ENCODE measurements at places on chromosomes 11 and 22.

GRCh38 chr11:41289408-41289807 lies 170.0 kb downstream of the LRRC4C start:
- DNase-seq: no peak

GRCh38 chr11:68763926-68764657 lies 12.8 kb upstream of the TESMIN start:
- no peak for DNase-seq

- no peak for DNase-seq
Measured at GRCh38 chr11:125842321-125842948, 9.3 kb downstream of the PATE4 start.

DNA sequence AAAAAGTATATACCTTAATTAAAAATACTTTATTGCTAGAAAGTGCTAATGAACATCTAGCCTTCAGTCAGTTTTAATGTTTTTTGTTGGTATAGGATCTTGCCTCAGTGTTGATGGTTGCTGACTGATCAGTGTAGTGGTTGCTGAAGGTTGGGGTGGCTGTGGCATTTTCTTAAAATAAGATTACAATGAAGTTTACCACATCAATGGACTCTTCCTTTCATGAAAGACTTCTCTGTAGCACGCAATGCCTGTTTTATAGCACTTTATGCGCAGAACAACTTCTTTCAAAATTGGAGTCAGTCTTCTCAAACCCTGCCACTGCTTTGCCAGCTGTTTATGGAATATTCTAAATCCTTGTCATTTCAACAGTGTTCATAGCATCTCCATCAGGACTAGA lies 50.6 kb downstream of the LDLRAD3 start:
- DNase-seq: no peak

- no peak for DNase-seq
Measured at GRCh38 chr11:15816260-15816871, 540.0 kb downstream of the SOX6 start.

- DNase-seq: no peak
Measured at GRCh38 chr11:116329354-116330090, 443.3 kb downstream of the BUD13 start.

- no peak for DNase-seq
Measured at GRCh38 chr11:45294499-45294898, 8.4 kb upstream of the SYT13 start.

GRCh38 chr11:121645596-121645995 lies 192.8 kb upstream of the SORL1-AS1 start:
- DNase-seq: no peak

GRCh38 chr11:20162824-20163782 lies 2.8 kb upstream of the DBX1 start:
- DNase-seq: peak; percentile 41

GRCh38 chr22:39524089-39524752 lies 3.9 kb downstream of the ATF4 start:
- DNase-seq: peak; percentile 38

- no peak for DNase-seq
Measured at GRCh38 chr11:70470127-70470526, 71.8 kb downstream of the CTTN start.

Data from activated T-cell treated with anti-CD3 and anti-CD28 coated beads, Interleukin-2, amount 50 U/mL, for 24 hours (primary cell).